ENCODE measurements at places on chromosomes 1 and 21. TPM values are rescaled to one million over a fixed set of nuclear protein-coding genes. Genes with fewer than 3 reads are reported as not detected.

Gene DNAJC6
- polyA plus RNA-seq, result 1.0 TPM

Gene TTC39A
- polyA plus RNA-seq, result not detected

Gene ANP32E
- 57.9 TPM for polyA plus RNA-seq

Gene ZBED6
- polyA plus RNA-seq, result 0.25 TPM

Gene CASQ1
- not detected for polyA plus RNA-seq

Gene LCE2A
- not detected for polyA plus RNA-seq

Gene TDRD5
- not detected for polyA plus RNA-seq

Gene DCST1
- polyA plus RNA-seq, result not detected

Gene MYBPH
- not detected for polyA plus RNA-seq

Gene PODN
- 0.53 TPM for polyA plus RNA-seq

Gene RGS13
- polyA plus RNA-seq, result not detected

Gene EXTL1
- not detected for polyA plus RNA-seq

Gene TPTE
- polyA plus RNA-seq, result not detected

Gene PSRC1
- polyA plus RNA-seq, result 0.59 TPM

Gene VTCN1
- polyA plus RNA-seq, result not detected

Gene ETNK2
- polyA plus RNA-seq, result 6.1 TPM

Gene UBL4B
- not detected for polyA plus RNA-seq

Gene CCDC27
- not detected for polyA plus RNA-seq

Gene KCNT2
- polyA plus RNA-seq, result not detected

Gene NBL1
- 8.1 TPM for polyA plus RNA-seq

Gene ODR4
- 9.9 TPM for polyA plus RNA-seq

Gene OR6N1
- not detected for polyA plus RNA-seq

Gene PLA2G2A
- not detected for polyA plus RNA-seq

Gene SLC5A9
- not detected for polyA plus RNA-seq

Gene IQCC
- polyA plus RNA-seq, result 1.6 TPM

Gene HAO2
- not detected for polyA plus RNA-seq

Gene VHLL
- polyA plus RNA-seq, result not detected

Gene OR2T11
- polyA plus RNA-seq, result not detected

Gene PGLYRP4
- not detected for polyA plus RNA-seq

Gene OPRD1
- polyA plus RNA-seq, result 0.02 TPM

Gene FCRL4
- polyA plus RNA-seq, result not detected

Gene AADACL4
- polyA plus RNA-seq, result not detected

Gene BATF3
- polyA plus RNA-seq, result 0.84 TPM

Gene KCNK2
- not detected for polyA plus RNA-seq

Gene C8B
- not detected for polyA plus RNA-seq

Gene HMGCS2
- polyA plus RNA-seq, result not detected

Gene ZZZ3
- polyA plus RNA-seq, result 42.7 TPM
